Hematopoietic multipotent progenitor cell (in vitro differentiated cells): ENCODE measurements at places on chromosomes 4 and X.

DNA sequence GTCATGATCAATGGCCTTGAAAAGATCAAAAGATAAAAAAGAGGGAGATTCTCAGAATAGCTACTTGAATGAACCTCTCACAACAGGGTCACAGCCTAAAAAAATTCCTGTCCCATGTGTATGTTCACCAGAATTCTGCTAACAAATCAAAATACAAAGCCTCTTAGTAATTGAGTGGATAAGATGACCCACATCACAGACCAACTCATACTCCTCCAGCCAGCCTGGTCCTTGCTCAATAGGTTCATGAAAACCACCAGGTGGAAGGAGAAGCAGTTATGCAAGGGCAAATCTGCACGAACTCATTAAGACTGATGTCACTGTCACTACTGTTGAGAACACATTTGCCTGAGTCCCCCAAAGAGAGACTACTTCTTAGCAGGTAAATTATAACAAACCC lies 21.5 kb downstream of the WDFY3 start:
- DNase-seq, result no peak

DNA sequence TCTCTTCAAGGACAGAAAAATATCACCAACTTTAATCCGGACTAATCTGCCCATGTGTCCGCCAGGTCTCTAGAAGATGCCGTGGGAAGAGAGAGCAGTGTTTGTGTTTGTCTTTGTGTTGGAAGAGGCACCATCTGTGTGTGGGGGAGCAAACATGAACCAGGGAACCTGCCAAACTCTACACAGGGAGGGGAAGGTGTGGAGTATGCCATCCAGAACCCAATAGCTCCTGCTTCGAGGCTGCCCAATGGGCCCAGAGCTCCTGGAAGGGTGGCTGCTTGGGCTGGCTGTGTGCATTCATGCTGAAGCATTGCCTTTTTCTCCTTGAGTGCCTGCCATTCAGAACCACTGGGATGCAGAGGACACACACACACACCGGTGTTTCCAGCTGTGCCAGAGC lies 536.2 kb downstream of the MID1IP1 start:
- no peak for DNase-seq

DNA sequence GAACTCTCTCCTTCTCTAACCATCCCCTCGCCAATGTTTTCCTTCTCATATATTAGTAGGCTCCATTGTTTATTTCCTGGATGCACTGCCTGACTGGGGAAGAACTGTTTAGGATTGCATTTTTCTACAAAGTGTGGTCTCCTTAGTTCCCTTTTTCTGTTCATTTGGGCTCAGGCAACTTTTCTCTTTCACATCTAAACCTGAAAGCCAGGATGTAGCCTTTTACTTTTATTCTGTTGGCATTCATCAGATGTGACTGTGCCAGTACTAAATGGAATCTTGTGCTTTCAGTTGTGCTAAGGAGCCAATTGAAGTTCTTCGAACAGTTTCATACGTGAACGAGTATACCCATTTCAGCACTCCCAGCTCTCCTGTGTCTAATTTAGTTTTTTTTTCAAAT lies 59.8 kb downstream of the DDIT4L start:
- DNase-seq, result no peak

DNA sequence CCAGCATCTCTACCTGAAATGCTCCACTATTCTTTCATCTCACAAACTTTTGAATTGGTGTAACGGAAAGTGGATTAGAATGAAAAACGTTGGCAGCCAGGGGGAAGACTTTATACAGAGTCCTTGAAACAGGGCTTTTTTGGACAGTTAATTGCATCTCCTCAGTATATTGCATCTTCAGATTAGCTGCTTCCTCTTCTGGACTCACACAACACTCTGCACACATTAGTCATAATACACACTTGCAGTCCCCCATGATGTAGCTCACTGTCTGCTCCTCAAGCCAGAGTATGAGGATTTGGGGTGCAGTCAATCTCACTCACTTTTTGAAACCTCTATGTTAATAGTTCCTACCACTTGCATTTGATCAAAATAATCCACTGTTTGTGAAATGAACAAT lies 101.0 kb downstream of the ADGRA3 start:
- DNase-seq, result no peak

GRCh38 chrX:64198036-64198435 lies 7.5 kb downstream of the AMER1 start:
- no peak for DNase-seq

GRCh38 chr4:34289489-34289888 lies 1954.8 kb downstream of the ARAP2 start:
- DNase-seq, result no peak

- DNase-seq, result no peak
Measured at GRCh38 chr4:132297346-132297745, 851.7 kb upstream of the PCDH10 start.

DNA sequence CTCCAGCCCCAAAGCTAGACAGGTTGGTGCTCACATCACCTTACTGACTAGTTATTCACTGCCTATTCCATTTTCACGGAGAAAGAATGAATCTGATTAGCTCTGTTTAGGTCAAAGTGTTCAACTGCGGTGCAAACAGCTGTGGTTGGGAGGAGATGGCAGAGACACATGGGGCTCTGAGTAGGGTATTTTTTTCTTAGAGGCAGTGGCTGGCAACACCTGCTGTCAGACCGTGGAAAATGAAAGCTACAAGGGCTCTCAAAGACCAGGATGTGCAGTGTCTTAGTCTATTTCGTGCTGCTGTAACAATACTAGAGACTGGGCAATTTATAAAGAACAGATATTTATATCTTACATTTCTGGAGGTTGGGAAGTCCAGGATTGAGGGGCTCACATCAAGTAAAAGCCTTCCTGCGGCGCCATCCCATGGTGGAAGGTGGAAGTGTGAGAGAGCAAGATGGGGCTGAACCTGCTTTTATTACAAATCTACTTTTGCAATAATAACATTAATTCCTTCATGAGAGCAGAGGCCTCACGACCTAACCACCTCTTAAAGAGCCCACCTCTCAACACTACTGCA lies 10.6 kb downstream of the NYX start:
- DNase-seq, result no peak

GRCh38 chr4:142092941-142093340 lies 456.6 kb downstream of the IL15 start:
- no peak for DNase-seq

DNA sequence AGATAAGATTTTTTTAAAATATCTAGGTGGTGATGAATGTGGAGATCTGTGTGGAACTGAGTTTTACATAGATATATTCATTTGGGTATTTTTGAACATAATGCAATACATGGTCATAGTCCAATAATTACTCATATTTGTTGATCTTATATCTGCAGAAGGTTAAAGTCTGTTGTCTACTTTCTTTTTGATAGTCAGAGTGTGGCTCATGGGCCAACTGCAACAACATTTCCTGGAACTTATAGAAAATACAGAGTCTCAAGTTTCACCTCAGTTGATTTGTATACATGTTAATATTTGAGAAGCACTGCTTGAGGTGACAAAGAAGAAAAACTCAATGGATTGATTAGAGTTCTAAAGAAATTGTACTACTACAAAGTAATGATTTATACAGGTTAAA lies 408.4 kb downstream of the ARAP2 start:
- no peak for DNase-seq

DNA sequence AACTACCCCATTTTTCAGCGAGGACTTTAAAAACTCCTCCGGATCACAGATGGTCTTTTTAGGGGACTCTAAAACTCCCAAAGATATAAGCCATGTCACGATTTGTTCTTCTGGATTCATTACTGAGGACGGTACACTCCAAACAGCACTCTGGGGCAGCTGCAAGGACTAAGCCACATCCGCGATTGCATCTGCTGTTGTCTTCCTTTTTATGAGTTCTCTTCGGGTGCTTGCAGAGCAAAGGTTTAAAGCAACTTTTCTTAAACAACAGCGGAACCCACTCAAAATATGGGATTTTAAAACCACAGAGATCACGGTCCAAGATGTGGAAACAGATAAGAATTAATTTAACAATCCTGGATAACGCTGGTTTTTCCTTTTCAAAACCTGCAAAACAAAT lies at the start of gene ARHGEF6:
TSS of gene ARHGEF6 (minus strand) at position 170 of the 400 bp plus-strand sequence. CDS start at position 120, 50 bp downstream.
- DNase-seq, result peak; percentile 63

DNA sequence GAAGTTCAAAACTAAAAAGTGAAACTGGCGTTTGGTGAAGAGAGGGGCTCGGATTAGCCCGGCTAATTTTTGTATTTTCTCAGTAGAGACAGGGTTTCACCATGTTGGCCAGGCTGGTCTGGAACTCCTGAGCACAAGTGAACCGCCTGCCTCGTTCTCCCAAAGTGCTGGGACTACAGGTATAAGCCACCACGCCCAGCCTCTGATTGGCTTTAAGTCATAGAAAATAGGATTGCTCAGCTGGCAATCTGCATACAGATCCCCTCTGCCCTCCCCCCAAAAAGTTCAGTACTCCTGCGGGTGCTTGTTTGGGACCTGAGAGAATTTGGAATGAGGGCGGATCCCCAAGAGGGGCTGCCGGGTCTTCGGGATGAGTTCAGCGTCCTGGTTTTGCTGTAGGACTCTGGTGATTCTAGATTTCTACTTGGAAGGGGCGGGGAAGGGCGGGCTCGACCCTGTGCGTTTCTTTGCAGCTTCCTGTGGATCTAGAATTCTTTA lies 537 bp upstream of the PRKX start:
- DNase-seq, result no peak

DNA sequence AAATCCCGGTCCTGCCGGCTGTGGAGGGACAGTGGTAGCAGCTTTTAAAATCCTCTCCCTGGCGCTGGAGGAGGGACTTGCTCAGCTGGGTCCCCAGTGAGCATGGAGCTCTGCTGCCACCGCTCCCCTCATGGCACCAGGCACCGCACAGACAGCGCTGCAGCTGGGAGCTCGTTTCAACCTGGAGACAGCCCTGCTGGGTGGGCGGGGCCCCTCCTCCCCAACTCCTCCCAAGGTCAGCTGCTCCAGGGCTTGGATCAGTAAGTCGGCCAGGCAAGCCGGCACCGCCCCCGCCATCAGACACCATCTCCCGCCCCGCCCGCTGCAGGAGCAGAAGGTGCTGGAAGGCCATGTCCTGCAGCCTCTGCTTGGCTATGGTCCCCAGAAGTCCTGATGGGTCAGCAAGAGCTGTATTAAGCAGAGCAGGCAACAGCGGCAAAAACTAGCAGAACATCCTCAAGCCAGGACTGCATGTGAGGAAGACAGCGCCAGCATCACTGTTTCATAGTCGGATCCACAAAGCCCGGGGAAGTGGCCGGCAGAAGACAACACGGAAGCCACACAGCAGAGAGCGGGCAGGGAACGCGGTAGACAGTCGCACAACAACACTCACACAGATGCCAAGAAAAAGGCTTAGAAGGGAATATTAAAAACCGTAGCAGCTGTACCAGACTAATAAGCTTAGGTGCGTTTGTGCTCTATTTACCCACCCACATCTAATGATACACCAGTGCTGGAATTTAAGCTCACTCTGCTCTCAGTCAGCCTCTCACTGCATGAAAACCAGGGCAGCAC lies 16.2 kb downstream of the ZFYVE28 start:
- DNase-seq, result no peak

DNA sequence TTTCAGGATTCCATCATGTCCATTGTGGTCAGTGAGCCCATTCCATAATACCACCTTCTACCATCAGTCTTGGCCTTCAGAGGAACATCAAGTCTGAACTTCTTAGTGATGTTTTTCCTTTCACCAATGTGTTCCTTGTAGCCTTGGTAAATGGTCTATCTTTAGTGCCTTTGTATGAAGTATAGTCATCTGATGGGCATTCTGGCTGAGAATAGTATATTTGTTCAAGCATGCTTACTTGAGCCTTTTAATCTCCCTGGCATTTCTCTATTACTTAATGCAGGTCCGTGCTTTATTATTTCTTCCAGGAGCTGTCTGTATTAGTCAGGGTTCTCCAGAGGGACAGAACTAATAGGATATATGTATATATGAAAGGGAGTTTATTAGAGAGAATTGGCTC lies 99.7 kb downstream of the TLL1 start:
- no peak for DNase-seq

- no peak for DNase-seq
Measured at GRCh38 chr4:105623099-105623498, 70.7 kb downstream of the ARHGEF38 start.

DNA sequence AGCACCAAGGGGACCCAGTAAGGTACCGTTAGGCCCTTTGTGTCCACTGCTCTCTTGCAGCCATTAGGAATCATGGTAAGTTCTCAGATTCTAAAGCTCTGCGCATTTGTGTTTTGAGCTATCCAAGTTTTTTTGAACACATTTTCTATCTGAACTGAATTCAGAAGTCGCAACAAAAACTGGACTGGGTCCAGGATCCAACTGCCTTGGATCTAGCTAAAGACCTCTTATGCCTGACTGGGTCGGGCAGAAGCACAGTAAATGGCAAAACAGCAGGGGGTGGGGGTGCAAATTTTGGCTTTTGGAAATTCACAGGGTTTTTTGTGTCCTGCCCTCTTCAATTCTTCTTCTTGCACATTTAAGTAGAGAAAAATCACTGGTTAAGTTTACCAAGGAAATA lies 30.0 kb downstream of the RCHY1 start:
- no peak for DNase-seq

DNA sequence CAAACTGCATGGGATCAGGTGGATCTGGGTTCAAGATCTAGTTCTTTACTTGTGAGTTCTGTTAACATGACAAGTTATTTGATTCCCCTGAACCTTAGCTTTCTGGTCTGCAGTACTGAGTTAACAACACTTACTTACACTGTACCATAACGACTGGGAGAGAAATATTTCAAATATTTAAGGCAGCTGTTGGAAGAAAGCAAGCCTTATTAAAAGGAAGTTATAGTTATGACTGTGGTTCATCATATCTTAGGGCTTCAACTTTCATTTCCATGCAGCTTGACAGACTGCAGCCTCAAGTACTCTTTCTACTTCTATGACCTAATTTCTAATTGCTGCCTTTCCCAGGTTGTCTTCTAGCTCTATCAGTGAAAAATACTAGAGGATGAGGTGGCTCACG lies 40.0 kb upstream of the PDGFRA start:
- no peak for DNase-seq

DNA sequence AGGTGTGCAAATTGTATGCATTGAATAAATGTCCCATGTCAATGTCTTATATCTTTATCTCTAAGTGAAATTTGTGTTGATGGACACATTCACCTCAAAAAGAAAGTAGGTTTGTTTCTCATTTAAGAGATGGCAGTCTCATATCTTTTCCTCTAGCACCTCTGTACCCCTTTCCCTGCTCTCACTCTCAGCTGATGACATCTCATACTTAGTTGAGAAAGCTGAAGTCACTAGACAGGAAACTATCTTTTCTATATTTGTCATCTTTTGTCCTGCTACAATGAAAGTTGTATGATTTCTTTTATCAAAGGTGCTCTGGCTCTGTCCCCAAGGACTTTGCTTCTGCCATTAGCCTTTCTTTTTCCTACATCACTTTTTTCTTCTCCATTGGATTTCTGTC lies 84.0 kb upstream of the GRPR start:
- DNase-seq, result no peak

GRCh38 chr4:166655231-166655630 lies 579.1 kb downstream of the SPOCK3 start:
- DNase-seq, result no peak
